ENCODE measurements at places on chromosomes 1 and 21.

DNA sequence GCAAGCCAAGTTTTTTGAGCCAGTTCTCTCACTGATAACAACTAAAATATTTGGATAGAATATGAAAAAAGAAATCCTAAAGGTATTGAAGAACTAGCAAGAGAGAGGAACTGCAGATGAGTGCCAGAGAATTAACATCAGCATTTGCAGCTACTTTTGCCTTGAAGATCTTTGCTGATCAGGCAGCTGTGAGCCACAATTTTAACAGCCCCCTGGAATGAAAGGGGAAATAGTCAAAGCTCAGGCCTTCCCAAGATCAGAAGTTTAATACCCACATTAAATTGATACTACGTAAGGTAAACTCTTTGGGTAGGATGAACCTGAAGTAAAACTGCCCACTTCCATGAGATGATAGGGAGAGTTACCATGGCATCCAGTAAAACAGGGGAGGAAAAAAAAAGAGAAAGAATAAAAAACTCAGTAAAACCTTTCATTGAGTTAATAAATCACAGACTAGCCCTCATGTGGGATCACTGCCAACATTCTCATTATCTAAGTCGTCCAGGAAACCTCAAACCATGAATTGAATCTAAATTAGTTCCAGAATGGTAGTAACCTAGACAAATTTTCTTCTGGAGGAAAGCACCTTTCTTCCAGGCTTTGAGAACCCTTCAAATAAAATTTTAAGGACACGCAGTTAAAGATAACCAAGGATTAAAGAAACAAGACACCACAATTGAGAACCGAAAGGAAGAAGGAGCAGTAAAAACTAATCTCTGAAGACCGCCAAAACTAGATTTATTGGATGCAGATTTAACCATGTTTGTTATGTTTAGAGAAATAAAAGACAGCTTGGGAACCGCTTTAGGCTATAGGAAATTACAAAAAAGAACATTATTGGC is 28.3 kb downstream of the SCP2 start:
- no peak for DNase-seq

GRCh38 chr21:44478124-44478800 is 23.0 kb downstream of the LRRC3 start:
- no peak for DNase-seq

DNA sequence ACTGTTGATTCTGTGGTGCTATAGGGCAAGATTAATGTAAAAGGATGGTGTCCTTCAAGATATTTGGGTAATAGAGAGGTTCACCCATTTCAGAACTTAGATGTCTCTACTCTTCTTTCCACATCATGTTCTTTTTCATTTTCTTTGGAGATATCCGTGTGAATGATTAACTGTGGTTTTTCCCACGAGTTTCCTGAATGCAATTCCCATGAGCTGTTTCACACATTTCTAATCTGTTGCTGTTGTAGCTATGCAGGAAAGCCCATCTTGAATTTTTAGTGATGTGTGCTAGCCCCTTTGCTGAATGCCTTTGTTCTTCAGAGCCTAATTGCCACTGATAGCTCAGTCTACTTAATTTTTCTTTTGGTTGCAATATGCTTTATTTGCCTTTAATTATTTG is 27.6 kb downstream of the SNX27 start:
- no peak for DNase-seq

DNA sequence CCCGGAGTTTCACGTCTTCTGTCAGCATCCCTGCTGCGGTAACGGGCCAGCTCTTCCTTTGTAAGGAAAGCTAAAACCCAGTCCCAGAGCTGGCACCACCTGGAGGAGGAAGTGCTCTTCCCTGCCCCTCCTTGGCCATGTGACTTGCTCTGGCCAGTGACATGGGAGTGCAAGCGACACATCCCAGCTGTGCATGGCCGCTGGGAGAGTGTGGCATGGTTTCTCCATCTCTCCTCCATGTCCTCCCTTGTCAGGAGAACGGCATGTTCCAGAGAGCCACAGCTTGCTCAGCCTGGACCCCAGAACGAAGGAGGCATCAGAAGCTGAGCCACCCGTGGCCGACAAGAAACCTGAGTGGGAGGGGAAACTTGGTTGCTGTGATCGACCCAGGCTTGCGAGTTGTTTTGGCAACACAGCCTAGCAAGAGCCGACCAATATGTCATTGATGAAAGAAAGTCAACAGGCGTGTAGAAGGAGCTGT is 2.7 kb upstream of the PRXL2B start:
- DNase-seq = peak; percentile 48

- no peak for DNase-seq
Observed at GRCh38 chr1:6179564-6180175, 451 bp downstream of the CHD5 start.

DNA sequence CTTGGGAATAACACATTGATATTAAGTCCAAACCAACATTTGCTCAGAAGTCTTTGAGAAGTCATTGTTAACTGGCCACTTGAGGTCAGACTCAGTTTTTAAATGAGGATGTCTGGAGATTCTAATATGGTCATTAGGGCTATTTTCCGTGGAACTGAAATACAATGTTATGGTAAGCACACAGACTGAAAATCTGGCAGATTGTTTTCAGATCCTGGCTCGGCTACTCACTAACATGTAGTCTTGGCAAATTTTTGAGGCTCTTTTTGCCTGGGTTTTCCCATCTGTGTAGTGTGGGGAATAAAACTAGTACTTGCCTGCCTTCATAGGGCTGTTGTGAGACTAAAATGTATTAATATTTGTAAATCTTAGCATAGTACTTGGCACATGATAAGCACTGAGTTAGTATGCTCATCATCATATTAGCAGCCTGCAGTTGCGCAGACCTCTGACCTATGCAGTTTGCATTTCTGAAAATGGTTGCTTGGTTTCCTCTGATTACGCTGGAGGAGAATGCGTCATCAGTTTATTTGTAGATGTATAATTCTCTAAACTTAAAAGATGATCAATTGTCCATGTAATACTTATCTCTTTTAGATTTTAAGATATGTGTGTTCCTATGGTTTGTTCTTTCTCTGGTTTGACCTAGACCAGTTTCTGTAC is 100.8 kb downstream of the C1orf21 start:
- no peak for DNase-seq

DNA sequence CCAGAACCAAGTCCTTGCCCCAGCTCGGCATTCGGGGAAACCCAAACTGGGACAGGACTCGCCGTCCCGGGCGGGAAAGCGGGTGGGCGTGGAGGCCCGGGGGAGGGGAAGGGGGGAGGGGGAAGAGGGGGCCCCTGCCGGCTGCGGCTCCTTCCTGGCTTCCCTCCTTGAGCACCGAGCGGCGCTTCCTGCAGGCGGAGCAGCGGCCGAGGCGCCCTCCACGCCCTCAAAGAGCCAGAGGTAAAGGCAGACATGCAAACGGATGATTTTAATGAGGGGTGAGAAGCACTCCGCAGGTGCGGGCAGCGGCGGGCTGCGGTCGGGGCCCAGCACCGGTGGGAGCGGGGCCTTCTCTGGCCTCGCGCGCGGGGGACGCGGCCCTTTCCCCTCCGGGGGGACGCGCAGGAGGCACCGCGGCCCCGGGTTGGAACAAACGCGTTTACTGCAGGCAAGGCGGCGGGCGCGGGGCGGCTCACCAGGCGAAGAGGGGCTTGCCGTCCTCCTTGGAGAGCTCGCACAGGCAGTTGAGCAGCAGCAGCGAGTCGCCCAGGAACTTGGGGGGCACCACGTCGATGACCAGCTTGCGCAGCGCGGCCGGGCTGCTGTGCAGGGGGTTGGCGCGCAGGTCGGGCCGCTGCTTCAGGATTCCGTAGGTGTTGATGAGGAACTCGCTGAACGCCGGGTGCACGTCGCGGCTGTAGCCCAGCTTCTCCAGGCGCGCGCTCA is 5.7 kb upstream of the FTCD start:
- DNase-seq = peak; percentile 22

DNA sequence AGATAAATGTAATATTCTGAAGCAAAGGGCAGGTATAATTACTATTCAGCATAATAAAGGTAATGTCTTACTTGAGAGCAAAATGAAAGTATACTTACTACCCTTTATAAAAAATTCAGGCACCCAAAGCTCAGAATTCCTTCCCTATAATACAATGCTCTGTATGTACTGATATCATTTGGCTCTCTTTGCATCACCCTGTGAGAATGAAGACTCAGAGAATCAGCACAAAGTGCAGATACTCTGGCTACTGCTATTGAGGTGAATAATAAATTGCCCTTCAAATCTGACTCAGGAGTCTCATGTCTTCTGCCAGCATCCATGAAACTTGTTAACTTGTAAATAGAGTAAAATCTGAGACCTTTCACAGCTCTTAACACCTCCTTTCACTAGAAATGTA is 108.5 kb upstream of the KCTD3 start:
- DNase-seq = no peak

DNA sequence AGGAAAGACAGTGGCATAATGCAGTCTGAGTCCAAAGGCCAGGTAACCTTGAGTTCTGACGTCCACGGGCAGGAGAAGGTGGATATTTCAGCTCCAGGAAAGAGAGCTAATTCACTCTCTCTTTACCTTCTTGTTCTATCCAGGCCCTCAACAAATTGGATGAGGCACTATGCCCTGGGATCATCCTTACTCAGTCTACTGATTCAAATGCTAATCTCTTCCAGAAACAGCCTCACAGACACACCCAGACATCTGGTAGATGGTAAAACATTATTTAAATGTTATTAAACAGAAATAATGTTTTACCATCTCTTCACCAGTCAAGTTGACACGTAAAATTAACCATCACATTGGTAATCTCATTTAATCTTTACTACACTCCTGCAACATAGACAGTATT is 73.0 kb downstream of the RBM11 start:
- DNase-seq = no peak

DNA sequence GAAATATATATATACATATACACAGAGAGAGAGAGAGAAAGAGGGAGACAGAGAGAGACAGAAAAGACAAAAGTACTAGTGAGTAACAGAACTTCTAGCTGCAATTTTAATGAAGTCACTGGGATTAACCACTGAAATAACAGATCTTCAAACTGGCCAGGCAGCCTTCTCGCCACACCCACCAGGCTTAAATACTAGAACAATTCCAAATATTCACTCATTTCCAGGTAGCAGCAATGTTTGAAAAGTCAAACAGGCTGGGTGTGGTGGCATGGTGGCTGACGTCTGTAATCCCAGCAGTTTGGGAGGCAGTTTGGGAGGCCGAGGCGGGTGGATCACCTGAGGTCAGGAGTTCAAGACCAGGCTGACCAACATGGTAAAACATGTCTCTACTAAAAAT is 5.2 kb downstream of the PRDX1 start:
- DNase-seq = no peak

DNA sequence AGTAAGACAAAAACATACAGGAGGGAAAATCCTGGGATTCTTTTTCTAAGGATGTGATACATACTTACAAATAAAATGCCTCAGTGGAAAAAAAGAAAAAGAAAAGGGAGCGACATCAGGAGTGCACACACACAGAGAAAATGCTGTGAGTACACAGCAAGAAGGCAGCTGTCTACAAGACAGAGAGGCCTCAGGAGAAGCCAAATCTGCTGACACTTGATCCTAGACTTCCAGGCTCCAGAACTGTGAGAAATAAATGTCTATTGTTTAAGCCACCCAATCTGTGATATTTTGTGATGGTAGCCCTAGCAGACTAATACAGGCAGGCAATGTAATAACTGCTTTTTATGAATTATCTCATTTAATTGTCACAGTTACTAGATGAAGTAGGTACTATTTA is 17.0 kb upstream of the TRIM45 start:
- no peak for DNase-seq

DNA sequence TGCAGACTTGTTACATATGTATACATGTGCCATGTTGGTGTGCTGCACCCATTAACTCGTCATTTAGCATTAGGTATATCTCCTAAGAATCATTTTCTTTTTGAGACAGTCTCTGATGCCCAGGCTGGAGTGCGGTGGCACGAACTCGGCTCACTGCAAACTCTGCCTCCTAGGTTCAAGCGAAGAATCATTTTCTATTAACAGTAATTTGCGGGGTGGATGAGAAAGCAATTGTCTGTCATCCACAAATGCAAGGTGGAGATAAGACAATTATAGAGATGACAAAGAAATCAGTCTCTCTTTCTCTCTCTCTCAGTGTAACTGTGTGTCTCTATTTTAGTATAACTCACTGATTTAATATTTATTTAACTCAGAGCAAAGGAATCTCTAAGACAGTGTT is 131.0 kb upstream of the KIAA1614 start:
- DNase-seq = no peak

DNA sequence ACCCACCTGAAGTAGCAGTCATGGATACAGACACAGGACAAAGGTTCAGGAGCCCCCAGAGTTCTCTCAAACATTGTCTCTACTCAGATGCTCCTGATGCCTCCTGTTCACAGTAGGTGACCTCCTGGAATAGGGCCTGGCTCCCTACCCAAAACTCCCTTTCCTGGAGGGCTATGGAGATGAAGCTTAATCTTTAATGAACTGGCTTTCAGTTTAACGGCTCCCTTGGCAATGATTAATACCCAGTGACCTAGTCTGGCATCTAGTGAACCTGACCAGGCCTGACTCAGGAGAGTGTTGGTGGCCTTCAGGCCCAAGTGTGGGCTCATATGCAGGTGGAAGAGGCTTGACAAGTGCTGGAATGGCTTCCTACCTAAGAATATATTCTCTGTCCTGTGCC is 65.2 kb upstream of the TRABD2B start:
- no peak for DNase-seq

DNA sequence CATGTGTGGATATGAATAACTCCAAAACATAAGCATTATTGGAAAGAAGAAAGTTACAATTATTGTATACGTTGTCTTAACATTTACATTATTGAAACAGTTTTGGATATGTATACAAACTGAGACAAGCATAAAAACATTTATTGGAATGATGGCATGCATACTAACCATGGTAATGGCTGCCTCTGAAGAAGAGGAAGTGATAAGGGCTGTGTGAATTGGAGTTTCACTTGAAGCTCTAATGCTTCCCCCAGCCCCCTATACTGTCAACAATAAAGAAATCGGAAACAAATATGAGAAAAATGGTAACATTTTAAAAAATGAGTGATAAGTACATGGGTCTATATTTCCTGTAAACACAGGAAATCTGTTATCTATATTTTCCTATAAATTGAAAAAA is 367.7 kb upstream of the DPYD start:
- no peak for DNase-seq

- peak; percentile 23 for DNase-seq
Observed at GRCh38 chr1:85289207-85289847, 12.9 kb upstream of the BCL10 start.

DNA sequence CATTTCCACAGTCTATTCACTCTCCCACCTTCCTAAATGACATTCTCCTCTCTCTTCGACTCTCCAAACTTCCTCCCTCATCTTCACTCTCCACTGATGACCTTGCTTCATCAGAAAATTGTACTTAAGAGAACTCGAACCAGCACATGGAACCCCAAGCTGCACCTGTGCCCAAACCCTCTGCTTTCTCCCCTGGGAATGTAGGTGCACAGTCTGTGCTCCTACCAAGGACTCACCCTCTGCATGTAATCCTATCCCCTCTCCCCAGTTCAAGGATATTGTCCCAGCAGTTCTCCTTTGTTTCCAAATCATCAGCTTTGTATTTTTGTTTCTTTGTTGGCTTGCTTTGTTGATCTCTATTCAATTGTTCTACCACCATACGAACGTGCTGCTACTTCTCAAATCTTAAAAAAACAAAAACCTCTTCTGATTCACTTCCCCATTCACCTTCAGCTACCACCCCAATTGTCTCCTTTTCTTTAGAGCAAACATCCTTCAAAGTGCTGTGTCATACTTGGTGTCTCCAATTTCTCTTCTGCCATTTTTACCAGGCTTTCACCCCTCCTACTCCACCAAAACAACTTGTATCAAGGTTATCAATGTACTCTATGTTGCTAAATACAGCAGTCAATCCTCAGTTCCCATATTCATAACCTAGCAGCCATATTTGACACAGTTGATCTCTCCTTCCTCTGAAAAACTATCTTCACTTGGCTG is 26.8 kb downstream of the RAB3B start:
- DNase-seq = no peak

Data from stimulated activated CD4-positive, alpha-beta T cell treated with anti-CD3 and anti-CD28 coated beads, Interleukin-2, amount 100 ng/mL, for 24 hours (primary cell).